Ovary (tissue), 10 donors: ENCODE measurements at places on chromosomes 13 and 19. TPM values are rescaled to one million over a fixed set of nuclear protein-coding genes. Genes with fewer than 3 reads are reported as not detected.
A peak's percentile ranks its signal among the peaks of the same experiment; 100 is the strongest.

Gene TM9SF2
- 65.3 TPM for total RNA-seq

GRCh38 chr13:112998521-112999280 is 29.7 kb downstream of the MCF2L start:
- no peak overlapping the region for H3K27ac ChIP-seq
- no peaks in the 10 kb centered on the region for H3K36me3 ChIP-seq
- no peak overlapping the region for H3K4me3 ChIP-seq
- peaks cover 18% of the 10 kb centered on the region for H3K4me1 ChIP-seq
- peak; percentile 34 for DNase-seq

Gene ZNF77
- 6.1 TPM for total RNA-seq

Gene ERICH6B
- total RNA-seq, result not detected

Gene DNAJC3
- 33.0 TPM for total RNA-seq

- peak overlapping the region; percentile 21 for H3K4me3 ChIP-seq
- peaks cover 3% of the 10 kb centered on the region for H3K4me1 ChIP-seq
- H3K27me3 ChIP-seq, result no peaks in the 10 kb centered on the region
- peak; percentile 42 for DNase-seq
- H3K27ac ChIP-seq, result no peak overlapping the region
Measured at GRCh38 chr19:6718741-6719539, 1.5 kb downstream of the C3 start.

Gene RDH8
- total RNA-seq, result not detected

DNA sequence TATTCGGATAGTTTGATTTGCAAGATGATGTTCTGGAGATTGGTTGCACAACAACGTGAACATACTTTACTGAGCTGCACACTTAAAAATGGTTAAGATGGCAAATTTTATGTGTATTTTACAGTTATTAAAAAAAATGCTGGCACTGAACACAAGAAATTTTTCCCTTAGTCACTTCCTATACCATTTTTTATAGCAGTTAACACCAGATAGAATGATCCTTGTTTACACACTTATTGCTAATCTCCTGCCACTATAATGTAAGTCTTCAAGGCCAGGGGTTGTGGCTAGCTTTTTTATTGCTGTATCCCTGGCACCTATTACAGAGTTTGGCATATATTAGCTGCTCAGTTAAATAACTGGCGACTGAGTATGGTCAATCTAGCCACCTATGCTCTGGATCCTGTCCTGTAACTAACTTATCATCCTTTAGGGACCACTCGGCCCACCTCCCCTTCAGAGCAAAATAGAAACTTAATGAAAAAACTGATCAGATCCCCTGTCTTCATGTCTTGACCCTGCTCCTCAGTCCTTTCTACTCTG is 2.0 kb upstream of the EBPL start:
- H3K27ac ChIP-seq, result no peak overlapping the region
- H3K4me3 ChIP-seq, result no peak overlapping the region
- H3K27me3 ChIP-seq, result no peaks in the 10 kb centered on the region
- H3K4me1 ChIP-seq, result peaks cover 2% of the 10 kb centered on the region

Gene ZNF99
- total RNA-seq, result 0.34 TPM

GRCh38 chr19:13173139-13173737 is 23.0 kb downstream of the IER2 start:
- H3K4me1 ChIP-seq, result no peaks in the 10 kb centered on the region
- H3K4me3 ChIP-seq, result no peak overlapping the region
- no peaks in the 10 kb centered on the region for H3K27me3 ChIP-seq
- no peak overlapping the region for H3K27ac ChIP-seq
- no peaks in the 10 kb centered on the region for H3K36me3 ChIP-seq
- no peak for DNase-seq

GRCh38 chr19:50318438-50318837 is 10.7 kb downstream of the KCNC3 start:
- H3K36me3 ChIP-seq, result no peaks in the 10 kb centered on the region
- no peak overlapping the region for H3K27ac ChIP-seq
- no peak for DNase-seq
- no peaks in the 10 kb centered on the region for H3K27me3 ChIP-seq
- H3K4me1 ChIP-seq, result no peaks in the 10 kb centered on the region

GRCh38 chr13:105255472-105255871 is 1280.0 kb downstream of the EFNB2 start:
- DNase-seq, result no peak
- H3K36me3 ChIP-seq, result no peaks in the 10 kb centered on the region
- H3K27ac ChIP-seq, result no peak overlapping the region
- H3K27me3 ChIP-seq, result no peaks in the 10 kb centered on the region
- H3K4me3 ChIP-seq, result no peak overlapping the region
- H3K4me1 ChIP-seq, result no peaks in the 10 kb centered on the region

DNA sequence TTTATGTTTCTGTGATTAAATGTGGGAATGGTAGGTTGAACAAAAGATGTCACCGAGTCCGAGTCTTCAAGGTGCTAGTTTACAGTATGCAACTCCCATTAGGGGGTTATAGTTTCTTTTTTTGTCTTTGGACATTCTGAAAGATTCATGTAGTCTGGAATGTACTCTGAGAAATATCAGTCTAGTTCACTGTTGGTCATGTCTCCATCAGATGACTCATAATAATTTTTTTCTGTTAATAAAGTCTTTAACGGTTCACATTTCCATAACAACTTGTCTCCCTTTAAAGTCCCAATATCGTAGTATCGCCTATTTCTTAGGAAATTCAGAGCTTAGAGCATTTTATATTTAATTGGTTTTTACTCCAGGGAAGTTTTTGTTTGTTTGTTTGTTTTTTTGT is 13.5 kb upstream of the ESD start:
- no peak for DNase-seq
- H3K27me3 ChIP-seq, result no peaks in the 10 kb centered on the region
- no peak overlapping the region for H3K27ac ChIP-seq
- H3K4me3 ChIP-seq, result no peak overlapping the region

DNA sequence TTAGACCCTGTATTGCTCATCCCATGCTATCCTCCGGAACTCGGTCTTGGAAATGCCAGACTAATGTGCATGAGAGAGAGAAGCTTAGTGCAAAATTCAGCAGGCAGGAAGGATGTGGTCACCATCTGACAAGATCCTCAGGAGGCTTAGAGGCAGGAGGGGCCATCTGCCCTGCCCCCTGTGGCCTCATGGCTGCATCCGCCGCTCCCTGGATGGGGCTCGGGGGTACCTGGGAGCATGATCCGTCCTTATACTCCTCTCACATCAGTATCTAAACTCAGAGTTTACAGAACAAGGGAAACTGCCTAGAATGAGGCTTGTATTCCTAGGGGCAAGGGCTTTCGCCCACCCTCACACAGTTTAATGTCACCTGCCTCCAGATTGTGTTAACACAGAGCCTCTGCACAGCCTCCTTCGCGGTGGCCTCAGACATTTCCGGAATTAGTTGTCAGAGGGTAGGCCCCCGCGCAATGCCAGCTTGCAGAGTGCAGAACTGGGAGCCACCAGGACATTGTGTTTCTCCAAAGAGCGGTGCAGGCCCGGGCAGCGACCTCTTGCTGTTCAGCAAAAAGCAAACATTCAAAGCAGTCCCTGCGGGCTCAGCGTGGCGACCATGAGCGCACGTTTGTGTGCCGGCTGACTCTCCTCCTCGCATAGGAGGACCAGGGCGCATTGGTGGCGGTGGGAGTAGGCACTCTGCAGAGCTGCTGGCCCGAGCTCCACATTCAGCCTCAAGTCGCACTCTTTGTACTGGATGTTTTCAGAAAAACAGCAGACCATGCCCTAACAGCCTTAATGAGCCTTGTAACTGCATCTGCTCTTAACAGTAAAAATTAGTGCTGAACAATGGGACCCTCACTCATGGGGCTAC is 39.1 kb downstream of the GPR12 start:
- H3K4me1 ChIP-seq, result no peaks in the 10 kb centered on the region
- DNase-seq, result no peak
- no peaks in the 10 kb centered on the region for H3K27me3 ChIP-seq
- H3K27ac ChIP-seq, result no peak overlapping the region

DNA sequence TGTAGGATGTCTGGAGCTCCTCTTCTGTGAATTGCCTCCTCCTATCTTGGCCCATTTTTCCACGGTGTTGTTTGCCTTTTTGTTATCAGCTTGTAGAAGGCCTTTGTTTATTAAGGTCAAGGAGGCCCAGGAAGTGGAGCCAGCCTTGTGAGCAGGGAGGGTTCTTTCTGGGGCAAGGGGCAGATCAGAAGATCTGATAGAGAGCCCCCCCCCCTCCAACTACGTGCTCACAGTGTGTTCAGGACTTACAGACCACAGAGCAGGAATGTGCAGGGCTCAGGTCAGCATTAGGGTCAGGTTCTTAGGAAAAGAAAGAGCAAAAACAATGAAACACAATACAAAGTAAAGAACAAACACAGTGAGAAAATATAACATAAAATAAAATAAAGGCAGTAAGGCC is 59.4 kb downstream of the CCNE1 start:
- H3K4me3 ChIP-seq, result no peak overlapping the region
- H3K27me3 ChIP-seq, result no peaks in the 10 kb centered on the region
- no peak for DNase-seq
- H3K36me3 ChIP-seq, result no peaks in the 10 kb centered on the region
- H3K27ac ChIP-seq, result no peak overlapping the region

Gene AKAP8
- 53.3 TPM for total RNA-seq

DNA sequence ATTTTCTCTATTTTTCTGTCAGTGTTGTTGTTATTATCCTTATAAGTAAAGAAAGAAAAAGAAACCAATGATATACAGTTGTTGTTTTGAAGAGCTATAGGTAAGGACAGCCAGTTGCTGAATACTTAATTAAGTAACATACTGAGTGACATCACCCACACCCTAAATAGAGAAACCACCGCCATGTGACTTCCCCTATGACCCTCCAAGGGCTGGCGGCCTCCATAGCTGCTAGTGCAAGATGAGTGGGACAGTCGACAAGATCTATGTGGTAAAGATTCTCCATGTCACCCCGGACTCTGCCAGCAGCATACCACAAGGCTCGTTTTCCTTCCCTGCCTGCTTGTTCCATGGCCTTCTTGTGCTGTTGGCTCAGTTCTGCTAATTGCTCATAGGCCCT is 221.1 kb downstream of the DNAJC15 start:
- no peaks in the 10 kb centered on the region for H3K36me3 ChIP-seq
- no peak for DNase-seq
- H3K27me3 ChIP-seq, result no peaks in the 10 kb centered on the region
- H3K4me3 ChIP-seq, result no peak overlapping the region
- no peak overlapping the region for H3K27ac ChIP-seq
- H3K4me1 ChIP-seq, result no peaks in the 10 kb centered on the region

GRCh38 chr13:109249780-109250528 is 536.4 kb downstream of the IRS2 start:
- no peaks in the 10 kb centered on the region for H3K27me3 ChIP-seq
- no peak overlapping the region for H3K27ac ChIP-seq
- DNase-seq, result no peak
- no peaks in the 10 kb centered on the region for H3K4me1 ChIP-seq
- no peak overlapping the region for H3K4me3 ChIP-seq

Gene RNF17
- total RNA-seq, result not detected

Gene ZNF253
- 15.1 TPM for total RNA-seq

DNA sequence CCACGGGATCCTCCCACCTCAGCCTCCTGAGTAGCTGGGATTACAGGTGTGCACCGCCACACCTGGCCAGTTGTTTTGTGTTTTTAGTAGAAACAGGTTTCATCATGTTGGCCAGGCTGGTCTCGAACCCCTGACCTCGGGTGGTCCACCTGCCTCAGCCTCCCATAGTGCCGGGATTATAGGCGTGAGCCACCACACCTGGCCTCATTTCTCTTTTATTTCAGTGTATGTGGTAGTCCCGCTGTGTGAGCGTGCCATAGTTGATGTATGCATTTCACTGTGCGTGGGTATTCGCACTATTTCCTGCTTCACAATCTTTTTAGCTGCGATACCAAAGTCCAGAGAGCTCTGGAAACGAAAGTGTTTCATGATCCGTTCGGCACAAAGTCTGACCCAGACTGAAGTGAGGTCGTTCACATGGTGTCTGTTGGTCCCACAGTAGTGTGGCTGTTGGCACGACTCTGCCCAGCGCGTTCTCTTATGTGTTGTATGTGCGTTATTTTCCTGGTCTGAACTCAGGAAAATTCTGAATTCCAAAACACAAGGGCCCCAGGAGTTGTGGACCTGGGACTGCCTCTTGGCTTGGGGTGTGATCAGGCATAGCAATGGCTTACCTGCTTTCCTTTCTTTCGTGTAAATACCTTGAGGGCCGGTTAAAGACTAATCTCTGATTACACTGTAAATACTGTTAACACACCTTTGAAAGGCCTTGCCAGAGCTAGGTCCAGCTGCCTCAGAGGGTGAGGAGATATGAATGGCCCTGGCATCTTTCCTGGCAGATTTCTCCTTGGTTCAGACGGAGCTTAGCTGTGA is 8.6 kb downstream of the EPN1 start:
- no peak overlapping the region for H3K4me3 ChIP-seq
- H3K27me3 ChIP-seq, result no peaks in the 10 kb centered on the region
- peaks cover 18% of the 10 kb centered on the region for H3K4me1 ChIP-seq
- no peak for DNase-seq
- H3K27ac ChIP-seq, result no peak overlapping the region

Gene PROZ
- total RNA-seq, result not detected

- H3K4me3 ChIP-seq, result no peak overlapping the region
- H3K27me3 ChIP-seq, result no peaks in the 10 kb centered on the region
- no peaks in the 10 kb centered on the region for H3K4me1 ChIP-seq
- no peak for DNase-seq
- H3K36me3 ChIP-seq, result no peaks in the 10 kb centered on the region
- no peak overlapping the region for H3K27ac ChIP-seq
Measured at GRCh38 chr13:40197936-40198595, 468.4 kb downstream of the FOXO1 start.

Gene LGALS4
- total RNA-seq, result 2.2 TPM

- DNase-seq, result no peak
- H3K4me3 ChIP-seq, result no peak overlapping the region
- H3K27me3 ChIP-seq, result no peaks in the 10 kb centered on the region
- no peaks in the 10 kb centered on the region for H3K4me1 ChIP-seq
- no peak overlapping the region for H3K27ac ChIP-seq
- H3K36me3 ChIP-seq, result no peaks in the 10 kb centered on the region
Measured at GRCh38 chr13:24650161-24650560, 30.0 kb upstream of the ATP12A start.

GRCh38 chr19:35445826-35446593 is 2.0 kb upstream of the FFAR2 start:
- no peak overlapping the region for H3K4me3 ChIP-seq
- H3K27ac ChIP-seq, result no peak overlapping the region
- no peak for DNase-seq
- H3K27me3 ChIP-seq, result no peaks in the 10 kb centered on the region
- no peaks in the 10 kb centered on the region for H3K4me1 ChIP-seq
- H3K36me3 ChIP-seq, result no peaks in the 10 kb centered on the region

DNA sequence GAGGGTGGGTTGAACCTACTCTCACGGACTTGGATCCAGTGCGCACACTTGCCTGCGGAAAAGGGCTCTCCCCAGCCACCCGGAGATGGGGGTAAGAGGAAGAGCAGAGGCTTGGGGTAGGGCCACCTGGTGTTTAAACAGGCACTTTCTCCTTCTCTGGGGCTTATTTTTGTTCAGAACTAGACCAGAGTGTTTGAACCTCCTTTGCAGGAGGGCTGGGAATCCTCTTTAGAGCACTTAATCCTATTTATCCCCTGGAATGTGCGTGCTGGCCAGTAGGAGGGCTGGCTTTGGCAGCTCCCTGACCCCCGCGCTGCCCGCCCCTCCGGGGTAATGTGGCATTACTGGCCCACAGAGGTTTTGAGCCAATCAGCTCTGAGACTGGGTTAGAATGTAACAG is 2.0 kb downstream of the RGS9BP start:
- no peak for DNase-seq
- no peak overlapping the region for H3K4me3 ChIP-seq
- no peak overlapping the region for H3K27ac ChIP-seq
- H3K27me3 ChIP-seq, result peaks cover 7% of the 10 kb centered on the region
- H3K4me1 ChIP-seq, result peaks cover 2% of the 10 kb centered on the region

GRCh38 chr13:26377038-26377437 is 123.1 kb downstream of the CDK8 start:
- no peaks in the 10 kb centered on the region for H3K4me1 ChIP-seq
- no peak for DNase-seq
- peaks cover 2% of the 10 kb centered on the region for H3K27me3 ChIP-seq
- no peak overlapping the region for H3K27ac ChIP-seq
- H3K4me3 ChIP-seq, result no peak overlapping the region
- H3K36me3 ChIP-seq, result no peaks in the 10 kb centered on the region

Gene NLRP9
- not detected for total RNA-seq
